AML-193 (cell line): ENCODE measurements at places on chromosomes 13 and 19.

DNA sequence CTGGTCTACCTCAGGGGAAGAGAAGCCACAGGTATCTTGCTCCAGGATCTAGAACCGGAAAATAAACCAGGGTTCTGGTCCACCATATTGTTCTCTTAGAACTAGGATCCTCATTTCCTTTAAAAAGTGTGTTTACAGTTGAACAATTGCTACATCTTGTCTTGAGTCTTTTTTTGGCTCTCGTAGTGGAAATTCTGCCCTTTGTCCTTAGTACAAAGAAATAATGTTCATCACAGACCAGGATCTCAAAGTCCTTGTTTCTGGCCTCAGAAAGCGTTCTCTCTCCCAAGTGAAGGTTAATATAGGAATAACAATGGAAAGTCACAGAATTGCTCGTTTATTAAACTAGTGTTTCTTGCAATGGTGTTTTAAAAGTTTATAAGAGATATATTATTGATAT, 20.8 kb downstream of the KLF2 start:
- no peak for DNase-seq

- DNase-seq: no peak
These were observed 257.8 kb downstream of the TBC1D4 start for GRCh38 chr13:75224053-75224742.

- no peak for DNase-seq
These were observed 3.3 kb downstream of the PCDH17 start for GRCh38 chr13:57634839-57635165.

DNA sequence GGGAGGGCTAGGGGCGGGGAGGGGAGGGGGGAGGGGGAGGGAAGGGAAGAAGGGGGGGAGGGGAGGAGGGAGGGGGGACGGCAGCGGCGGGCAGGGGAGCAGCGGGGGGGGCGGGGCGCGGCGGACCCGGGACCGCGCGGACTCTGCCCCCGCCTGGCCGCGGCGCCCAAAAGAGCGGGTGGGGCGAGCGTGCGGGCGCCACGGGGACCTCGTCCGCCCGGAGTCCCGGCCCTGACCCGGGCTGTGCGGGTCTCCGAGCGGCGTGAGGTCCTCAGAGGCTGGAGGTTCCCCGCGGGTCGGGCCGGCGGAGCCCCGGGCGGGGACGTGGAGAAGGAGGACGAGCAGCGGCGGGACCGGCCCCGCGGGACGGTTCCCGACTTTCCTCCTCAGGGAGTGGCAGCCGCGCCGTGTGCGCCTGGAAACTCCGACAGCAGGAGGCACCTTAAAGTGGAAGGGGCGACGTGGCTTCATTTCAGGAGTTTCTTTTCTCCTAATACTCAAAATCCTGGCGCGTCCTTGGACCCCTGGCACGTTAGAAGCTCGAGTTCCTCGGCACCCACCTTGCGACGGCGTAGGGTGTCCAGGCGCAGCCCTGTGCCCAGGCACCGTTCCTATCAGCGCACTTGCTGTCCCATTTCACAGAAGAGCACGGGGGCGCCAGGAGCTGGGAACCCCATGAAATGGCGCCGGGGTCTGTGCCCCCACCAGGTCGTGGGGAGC, 518 bp upstream of the PLPP2 start:
- no peak for DNase-seq

GRCh38 chr13:59898066-59898465, 265.7 kb downstream of the DIAPH3 start:
- no peak for DNase-seq

- no peak for DNase-seq
These were observed 646.2 kb upstream of the ATXN8OS start for GRCh38 chr13:69461397-69461796.

DNA sequence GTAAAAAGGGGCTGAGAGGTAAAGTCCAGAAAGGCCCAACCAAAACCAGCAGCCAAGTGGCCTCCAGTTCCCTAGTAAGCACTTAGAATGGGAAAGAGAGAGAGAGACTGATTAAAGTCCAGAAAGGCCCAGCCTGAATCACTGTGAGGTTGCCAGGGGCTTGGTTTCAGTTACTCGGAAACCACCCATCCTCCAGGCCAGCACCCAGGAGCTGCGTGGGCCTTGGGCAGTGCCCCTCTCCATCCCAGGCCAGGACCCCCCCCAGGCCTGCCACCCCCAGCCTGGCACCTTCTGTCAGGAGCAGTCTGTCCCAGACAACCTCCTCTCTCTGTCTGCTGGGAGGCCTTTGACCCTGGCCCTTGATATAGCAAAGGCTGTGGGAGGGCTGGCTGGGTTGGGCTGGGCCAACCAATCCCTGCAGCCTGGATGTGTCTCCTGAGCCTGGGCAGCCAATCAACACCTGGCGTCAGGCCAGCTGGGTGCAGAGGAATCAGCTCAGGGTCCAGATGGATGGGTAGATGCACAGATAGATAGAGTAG, at the start of gene CYP4F2:
TSS of gene CYP4F2 (minus strand) at position 337 of the 539 bp plus-strand sequence. CDS start 463 bp downstream, outside the sequence.
- DNase-seq: no peak

DNA sequence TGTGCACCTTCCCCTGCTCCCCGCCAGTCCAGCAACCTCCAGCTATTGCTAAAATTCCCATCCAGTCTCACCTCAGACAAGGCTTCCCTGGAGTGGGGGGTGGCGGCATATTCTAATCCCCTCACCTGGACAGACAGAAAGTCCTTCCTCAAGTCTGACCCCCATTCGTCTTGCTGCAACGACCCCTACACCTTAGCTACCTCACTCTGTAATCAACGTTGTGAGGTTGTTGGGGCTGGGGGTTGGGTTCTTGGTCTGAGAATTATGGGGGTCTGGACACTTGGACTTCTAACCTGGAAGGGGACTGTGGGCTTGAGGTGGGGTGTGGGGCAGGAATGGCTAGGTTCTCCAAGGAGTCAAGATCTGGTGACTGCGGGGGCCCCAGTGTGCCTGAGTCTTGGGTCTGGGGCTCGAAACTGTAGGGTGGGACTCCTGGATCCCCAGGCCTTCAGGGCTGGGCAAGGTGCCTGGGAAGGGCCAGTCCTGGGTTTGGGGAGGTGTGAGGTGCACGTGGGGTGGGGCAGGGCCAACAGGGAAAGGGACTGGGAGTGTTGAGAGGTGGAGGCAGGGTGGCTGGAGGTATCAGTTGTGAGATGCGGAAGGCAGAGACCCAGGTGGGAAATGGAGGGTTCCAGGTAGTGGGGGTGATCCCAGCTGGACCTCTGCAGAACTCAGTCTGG, 1.3 kb downstream of the FOXA3 start:
- no peak for DNase-seq

- no peak for DNase-seq
These were observed 94.5 kb downstream of the GNG7 start for GRCh38 chr19:2607712-2608601.

GRCh38 chr19:29858621-29859020, 46.8 kb downstream of the CCNE1 start:
- no peak for DNase-seq

- DNase-seq: no peak
These were observed 25.7 kb downstream of the CEBPG start for GRCh38 chr19:33399081-33399744.

- DNase-seq: no peak
These were observed 69.1 kb downstream of the CAB39L start for GRCh38 chr13:49374585-49375290.

- DNase-seq: no peak
These were observed 57.8 kb upstream of the POSTN start for GRCh38 chr13:37656247-37656940.

DNA sequence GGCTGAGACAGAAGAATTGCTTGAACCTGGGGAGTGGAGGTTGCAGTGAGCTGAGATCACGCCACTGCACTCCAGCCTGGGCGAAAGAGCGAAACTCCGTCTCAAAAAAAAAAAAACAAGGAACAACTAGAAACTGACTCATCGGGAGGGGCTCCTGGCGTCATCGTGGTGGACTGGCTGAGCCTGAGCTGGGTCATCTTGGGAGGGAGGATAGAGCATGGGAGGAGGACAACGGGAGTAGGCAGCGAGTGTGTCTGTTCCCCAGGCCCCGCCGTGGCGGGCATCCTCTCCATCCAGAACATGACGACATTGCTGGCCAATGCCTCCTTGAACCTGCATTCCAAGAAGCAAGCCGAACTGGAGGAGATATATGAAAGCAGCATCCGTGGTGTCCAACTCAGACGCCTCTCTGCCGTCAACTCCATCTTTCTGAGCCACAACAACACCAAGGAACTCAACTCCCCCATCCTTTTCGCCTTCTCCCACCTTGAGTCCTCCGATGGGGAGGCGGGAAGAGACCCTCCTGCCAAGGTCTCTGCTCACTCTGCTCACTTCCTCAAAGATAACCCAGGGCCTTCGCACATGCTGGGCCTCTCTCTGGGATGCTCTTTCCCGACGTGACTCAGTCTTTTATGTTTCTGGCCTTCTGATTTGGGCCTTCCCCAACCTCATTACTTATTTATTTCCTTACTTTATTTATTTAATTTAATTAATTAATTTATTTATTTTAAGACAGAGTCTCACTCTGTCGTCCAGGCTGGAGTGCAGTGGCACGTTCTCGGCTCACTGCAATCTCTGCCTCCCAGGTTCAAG, 16.6 kb downstream of the DDX39A start:
- DNase-seq: no peak

DNA sequence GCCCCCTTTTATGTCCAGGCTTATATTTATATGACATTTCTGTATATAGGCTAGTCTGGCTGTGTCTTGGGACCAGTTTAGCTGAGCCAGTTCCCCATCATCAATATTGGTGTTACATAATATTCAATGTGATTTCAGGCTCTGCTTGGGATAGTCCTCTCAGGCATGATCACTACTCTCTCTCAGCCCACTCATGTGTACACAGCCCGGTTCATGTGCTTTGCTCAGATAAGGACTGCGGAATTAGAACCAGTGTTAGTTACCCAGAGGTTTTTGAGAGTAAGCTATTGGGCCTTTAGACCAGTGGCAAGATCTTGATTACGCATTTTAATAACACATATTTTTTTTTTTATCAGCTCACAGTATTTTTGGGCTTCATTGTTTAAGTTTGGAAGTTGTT, 219.9 kb downstream of the GPC5 start:
- DNase-seq: no peak

DNA sequence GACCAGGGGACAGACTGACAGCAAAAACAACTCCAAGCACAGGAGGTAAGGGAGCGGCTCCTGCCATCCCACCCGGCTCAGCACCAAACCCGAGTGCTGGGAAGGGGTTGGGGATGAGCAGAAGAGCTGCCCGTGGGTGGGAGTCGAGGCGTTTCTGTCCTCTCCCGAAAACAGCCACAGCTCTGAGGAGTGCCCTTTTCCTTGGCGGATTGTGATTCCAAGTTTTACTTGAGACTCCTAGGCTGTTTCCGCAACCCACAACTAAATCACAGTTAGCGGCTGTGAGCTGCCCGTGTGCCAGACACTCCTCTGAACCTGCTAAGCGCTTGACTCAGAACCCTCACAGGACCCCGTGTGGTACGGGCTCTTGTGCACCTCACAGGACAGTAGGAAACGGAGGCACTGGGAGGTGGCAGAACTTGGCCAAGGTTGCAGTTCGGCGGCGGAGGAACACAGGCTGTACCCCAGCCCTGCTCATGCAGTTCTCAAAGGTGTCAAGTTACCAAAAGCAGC, 21.4 kb downstream of the CFAP97D2 start:
- DNase-seq: no peak

- DNase-seq: no peak
These were observed 165.0 kb downstream of the USP12 start for GRCh38 chr13:27006519-27007161.

GRCh38 chr13:77457966-77458365, 77.5 kb upstream of the SCEL start:
- no peak for DNase-seq

- DNase-seq: no peak
These were observed 54.5 kb downstream of the LMO7 start for GRCh38 chr13:75690607-75691006.

- no peak for DNase-seq
These were observed 550.3 kb downstream of the GPC6 start for GRCh38 chr13:93776936-93777335.

DNA sequence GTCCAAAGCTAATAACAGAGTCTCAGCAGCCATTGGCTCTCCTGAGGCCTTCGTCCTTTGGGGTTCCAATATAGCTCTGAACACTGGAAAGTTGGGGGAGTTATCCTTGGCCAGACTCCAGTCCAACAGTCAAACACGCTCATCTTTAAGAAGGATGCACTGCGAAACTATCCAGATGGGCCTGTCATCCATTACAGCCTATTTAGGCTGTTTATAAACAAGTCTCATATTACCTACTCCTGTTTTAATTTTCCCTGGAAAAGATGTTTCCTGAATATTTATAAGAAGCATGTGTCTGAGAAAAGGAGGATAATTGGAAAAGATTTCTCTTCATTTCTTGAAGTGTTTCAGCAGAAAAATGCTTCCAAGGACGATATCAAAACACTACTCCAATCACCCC, 170.7 kb downstream of the DCT start:
- DNase-seq: no peak
